GM23338 (cell line): ENCODE measurements at places on chromosomes 2 and 18.

DNA sequence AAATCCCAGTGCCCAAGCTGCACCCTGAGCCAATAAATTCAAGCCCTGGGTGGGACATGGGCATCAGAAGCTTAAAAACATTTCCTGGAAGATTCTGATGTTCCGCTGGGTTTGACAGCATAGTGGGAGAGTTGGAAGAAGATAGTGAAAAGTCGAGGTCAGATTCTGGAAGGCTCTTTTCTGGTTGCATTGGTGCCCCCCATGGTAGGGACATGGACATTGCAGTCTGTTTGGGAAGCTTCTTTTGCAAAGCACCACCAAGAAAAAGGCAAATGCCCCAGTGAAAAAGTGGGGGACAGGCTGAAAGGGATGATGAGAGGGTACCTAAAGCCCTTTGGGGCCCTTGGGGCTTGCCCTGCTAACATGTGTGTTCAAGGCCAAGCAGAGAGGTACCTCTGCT is 21.0 kb downstream of the MERTK start:
- peak; percentile 68 for DNase-seq

DNA sequence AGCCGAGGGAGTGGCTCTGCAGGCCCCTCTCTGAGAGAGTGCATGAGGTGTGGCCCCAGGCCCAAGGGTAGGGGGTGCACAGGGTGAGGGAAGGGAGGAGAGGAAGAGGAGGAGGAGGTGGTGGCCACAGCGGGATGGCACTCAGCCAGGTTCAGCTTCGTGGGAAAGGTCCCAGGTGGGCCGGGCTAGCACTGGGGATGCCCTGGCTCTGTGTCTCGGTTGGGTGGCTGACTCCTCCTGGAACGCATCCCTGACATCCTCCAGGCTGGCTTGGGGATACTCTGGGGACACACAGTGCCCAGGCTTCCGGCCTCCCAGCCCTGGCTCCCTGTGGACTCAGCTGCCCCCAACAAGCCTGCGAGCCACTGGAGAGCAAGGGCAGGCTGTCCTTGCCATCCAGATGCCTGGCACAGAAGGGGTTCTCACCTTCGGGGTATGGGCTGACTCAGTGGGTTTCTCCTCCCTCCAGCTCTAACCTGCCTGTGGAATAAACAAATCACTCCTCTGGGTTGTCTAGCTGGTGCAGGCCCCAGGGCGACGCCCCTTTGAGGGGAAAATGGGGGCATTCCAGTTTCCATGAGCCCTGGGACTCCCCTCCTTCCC is 582 bp upstream of the ZAP70 start:
- no peak for DNase-seq

GRCh38 chr2:42944779-42945415 is 152.5 kb upstream of the HAAO start:
- DNase-seq = peak; percentile 57

- DNase-seq = no peak
Measured at GRCh38 chr18:415617-416612, 84.6 kb downstream of the COLEC12 start.

DNA sequence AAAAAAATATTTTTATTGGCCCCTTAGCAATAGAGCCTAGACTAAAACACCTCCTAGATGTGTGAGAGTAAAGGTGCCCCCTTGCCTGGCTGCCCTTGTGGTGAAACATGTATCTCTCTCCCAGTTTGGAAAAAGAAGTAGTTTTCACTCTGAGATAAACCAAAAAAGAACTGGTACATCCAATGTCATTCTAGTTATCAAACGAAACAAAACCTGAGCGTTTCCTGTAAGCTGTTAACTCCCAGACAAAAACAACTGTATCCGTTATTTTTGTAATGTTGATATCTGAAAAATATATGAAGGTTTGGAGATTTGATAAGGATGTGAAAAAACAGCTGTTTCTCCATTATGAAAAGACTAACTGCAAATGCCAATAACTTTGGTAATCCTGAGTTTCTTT is 24.3 kb downstream of the HEATR5B start:
- DNase-seq = no peak

DNA sequence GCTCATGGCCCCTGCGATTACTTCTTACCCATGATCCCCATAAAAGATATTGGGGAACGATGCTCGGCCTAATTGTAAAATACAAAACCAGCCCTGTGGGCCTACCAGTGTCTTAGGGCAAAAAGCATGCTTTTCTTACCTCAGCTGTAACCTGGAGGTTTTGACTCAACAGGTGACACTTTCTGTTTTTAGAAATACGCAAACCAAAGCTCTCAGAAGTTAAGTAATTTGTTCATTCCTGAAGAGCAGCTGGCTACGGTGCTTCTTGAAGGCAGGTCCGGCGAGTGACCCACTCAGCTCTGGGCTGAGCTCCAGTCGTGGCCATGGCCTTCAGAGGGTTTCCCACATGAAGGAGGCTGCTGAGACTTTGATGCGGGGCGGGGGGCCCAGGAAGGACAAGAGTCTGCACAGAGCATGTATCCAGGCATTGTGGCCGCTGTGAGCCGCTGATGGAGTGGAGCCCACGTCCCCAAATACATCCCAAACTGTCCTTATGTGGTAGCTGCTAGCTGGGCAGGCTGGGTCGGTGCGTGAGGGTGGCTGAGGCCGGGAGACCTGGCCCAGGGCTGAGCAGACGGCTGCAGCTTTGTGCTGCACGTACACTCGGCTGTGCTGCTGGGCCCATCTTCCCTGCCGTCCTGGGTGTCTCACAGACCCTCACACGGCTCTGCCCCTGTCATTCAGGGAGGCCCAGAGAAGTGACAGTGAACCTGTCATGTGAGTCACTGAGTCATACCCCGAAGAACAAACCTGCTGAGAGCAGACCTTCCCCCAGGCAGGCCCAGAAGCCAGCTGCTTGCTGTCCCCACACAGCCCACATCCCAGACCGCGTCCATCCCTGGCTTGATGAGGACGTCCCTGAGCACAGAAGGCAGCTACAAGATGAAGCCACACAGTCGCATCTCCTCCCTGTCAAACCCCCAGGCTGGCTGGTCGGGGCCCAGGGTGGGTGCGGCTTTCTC is 34.1 kb downstream of the ITGB1BP1 start:
- no peak for DNase-seq

DNA sequence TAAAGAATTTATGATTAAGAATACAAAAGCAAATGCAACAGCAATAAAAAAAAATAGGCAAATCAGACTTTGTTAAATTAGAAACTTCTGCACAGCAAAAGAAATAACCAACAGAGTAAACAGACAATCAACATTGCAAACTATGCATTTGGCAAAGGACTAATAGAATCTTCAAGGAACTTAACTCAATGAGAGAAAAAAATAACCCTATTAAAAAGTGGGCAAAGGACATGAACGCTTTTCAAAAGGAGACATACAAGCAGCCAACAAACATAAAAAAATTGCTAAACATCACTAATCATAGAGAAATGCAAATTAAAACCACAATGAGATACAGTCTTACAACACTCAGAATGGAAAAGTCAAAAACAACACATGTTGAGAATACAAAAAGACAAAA is 166.0 kb upstream of the DSEL start:
- DNase-seq = no peak

DNA sequence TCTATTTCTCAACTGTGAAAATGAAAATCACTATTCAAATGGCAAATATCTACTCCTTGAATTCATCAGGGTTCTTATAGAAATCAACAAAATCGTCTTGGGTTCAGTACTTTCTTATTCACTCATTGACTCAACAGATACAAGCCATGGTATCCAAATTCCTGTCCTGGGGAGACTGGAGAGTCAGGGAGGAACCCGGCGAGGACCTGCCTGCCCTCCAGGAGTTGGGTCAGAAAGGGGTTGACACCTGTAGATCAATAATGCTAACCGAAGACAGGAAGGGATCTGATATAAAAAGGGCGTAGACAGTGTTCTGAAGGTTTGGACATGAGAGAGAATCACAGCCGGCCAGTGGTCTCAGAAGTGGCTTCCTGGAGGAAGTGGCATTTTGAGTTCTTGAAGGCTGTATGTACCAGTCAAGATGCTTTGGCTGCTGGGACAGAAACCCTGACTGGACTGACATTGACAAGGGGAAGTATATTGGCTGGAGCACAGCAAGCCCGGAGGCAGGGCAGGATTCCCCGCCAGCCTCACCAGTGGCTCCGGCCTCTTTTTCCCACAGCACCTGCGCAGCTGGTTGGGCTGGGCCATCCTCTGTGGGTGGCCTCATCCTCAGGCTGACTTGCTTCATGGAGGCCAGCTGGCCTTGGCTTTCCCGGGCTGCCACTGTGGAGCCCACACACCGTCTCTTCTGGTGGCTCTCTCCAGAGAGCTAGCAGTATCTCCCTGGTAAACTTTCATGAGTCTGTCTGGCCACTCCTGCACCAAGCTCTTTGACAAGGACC is 3.0 kb downstream of the LRRFIP1 start:
- DNase-seq = no peak

- DNase-seq = no peak
Measured at GRCh38 chr2:143279672-143280071, 150.5 kb downstream of the ARHGAP15 start.

- DNase-seq = no peak
Measured at GRCh38 chr2:199201539-199201938, 256.2 kb downstream of the SATB2 start.

GRCh38 chr2:175256806-175257585 is 75.5 kb upstream of the ATP5MC3 start:
- no peak for DNase-seq

- DNase-seq = no peak
Measured at GRCh38 chr2:68918497-68918896, 34.2 kb downstream of the GKN2 start.

- DNase-seq = no peak
Measured at GRCh38 chr2:143697744-143698143, 568.5 kb downstream of the ARHGAP15 start.

- no peak for DNase-seq
Measured at GRCh38 chr2:75641587-75641986, 5.0 kb upstream of the MRPL19 start.

DNA sequence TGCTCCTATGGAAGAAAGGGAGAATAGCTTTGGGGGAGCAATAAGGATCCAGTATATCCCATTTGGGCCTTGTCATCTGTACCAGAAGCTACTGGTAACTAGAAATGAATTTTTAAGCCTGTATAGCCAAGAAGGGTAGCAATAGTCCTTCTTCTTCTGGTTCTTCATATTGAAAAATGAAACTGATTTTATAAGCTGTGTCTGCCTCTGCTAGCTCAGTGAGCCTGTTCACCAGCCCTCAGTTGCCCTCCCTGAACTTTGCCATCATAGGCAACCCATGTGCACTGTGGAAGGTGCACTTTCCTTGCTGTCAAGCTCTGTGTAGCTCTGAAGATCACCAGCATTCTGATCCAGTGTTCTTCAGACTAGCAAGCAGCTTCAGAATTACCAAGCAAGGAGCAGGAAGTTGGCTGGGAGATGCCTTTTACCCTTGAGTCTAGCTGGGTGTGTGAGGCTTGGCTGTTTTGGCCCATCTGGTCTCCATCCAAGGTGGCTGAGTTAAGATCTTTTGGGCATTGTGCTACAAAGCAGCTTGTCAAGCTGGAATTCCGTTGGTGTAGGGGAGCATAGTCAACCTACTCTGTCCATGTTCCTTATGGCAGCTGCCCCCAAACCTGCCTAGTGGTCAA is 55.8 kb upstream of the MGAT5 start:
- DNase-seq = no peak

- DNase-seq = no peak
Measured at GRCh38 chr2:451495-451894, 163.6 kb upstream of the ALKAL2 start.
